ENCODE measurements at places on chromosomes 7 and 10.

DNA sequence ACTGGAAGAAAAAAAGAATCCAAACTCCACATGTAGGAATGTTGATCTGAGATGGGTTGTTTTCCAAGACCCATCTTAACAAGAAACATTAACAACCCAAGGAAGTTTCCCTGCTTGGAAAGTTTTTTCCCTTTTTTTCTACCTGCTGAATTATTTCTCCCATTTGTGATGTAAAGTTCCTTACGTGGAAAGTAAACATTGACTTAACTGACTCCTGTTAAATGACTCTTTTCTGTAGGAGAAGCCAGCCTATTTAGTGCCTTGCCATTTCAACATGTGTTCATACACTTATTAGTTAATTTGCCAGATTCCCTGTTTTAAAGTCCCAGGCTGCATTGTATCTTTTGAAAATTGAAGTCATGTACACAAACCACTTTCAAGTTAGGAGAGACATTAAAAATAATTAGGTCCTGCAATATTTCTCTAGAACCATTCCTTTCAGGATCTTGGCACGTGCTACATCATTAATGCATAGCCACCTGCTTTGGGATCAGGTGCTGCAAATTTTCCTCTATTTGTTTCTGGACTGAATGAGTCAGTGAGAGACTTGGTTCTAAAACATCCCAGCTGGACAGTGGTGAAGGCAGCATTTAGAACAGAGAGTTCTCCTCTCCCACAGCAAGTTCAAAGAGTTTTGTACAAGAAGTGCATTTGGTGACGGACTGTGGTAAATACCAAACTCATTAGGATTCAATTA lies 698.5 kb downstream of the SUGCT start:
- DNase-seq: no peak

DNA sequence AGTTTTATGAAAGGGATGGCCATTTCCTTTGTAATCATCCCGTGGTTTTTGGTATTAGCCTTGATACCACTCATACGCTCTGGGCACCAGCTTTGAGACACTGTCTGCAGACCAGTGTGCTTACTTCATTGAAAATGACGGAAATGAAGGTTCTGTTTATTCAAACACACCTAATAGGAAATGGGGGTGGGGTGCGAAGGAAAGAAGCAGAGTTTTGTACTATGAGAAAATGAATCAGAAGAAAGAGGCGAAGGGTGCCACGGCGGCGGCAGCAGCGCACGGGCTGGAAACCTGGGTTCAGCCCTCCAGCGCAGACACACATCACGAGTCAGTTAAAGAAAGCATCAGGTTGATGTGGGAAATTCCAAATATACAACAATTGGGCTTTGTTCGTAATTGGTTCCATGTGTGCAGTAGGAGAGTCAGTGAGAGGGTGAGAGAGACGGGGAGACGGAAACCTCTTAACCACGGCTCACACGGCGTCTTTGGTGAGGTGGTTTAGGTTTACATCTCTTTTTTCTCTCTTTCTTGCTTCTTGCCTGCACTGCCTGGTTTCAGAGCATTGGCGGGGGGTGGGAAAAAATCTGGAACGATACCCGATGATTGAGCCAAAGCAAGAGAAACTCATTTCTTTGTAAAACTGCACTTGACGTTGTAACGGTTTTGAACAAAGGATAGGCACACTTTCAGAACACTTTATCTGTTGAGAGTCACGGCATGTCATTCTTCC lies 321.2 kb downstream of the FRMD4A start:
- DNase-seq: no peak

GRCh38 chr10:112307358-112308124 lies 24.3 kb downstream of the TECTB start:
- DNase-seq: peak; percentile 58

DNA sequence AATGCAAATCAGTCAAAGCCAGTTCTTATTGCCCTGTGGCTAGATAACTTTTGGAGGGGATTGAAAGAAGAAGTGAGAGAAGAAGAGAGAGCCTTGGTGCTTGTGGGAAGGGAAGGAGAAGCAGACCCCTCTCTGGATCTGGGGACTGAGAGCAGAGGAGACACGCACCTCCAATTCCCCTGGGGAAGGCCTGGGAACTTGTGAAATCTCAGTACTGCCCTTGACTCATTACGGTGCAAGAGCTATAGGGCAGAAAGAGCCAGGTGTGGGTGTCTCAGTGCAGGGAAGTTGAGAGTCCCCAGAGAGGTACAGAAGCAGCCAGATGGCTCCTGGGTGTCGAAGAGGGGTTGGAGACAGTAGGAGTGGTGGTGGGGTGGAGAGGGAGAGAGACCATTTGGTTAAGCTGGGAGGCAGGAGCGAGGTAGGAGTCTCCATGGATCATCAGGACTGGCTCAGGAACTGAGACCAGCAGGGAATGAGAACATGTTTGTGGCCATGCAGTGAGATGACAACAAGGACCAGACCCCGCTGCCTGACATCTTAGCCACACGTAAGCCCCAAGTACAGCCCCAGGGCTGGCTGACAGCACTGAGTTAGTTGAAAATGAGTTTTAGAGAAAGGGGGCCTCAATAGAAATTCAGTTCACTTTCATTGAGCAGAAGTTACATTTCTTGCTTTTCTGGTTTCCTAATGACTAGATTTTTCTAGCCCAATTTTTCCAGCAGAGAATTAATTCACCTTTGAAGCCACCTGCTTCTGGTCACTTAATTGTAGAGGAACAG lies 238.2 kb downstream of the BUB3 start:
- no peak for DNase-seq

GRCh38 chr7:87561702-87562101 lies 39.0 kb downstream of the ABCB1 start:
- DNase-seq: no peak

- DNase-seq: no peak
These were observed 1.6 kb downstream of the SPOCK2 start for GRCh38 chr10:72086466-72087391.

DNA sequence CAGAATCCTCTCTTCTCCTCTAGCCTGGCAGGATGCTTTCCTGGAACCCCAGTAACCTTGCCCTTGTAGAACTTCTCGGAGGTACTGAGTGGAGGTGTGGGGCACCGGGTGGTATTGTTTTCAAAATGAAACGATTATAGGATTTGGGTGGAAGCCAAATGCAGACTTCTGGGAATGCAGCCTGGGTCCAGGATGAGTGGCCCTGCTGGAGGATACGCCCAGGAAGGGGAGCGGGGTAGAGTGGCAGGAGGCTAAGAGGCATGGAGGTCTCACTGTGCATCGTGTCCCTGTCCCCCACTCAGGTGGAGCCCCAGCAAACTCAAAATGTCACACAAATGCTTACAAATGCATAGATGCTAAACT lies 109.1 kb upstream of the PPIF start:
- DNase-seq: no peak

- no peak for DNase-seq
These were observed 210.5 kb downstream of the ARHGAP21 start for GRCh38 chr10:24513155-24513554.

- no peak for DNase-seq
These were observed 76.8 kb upstream of the SEM1 start for GRCh38 chr7:96786261-96786997.

DNA sequence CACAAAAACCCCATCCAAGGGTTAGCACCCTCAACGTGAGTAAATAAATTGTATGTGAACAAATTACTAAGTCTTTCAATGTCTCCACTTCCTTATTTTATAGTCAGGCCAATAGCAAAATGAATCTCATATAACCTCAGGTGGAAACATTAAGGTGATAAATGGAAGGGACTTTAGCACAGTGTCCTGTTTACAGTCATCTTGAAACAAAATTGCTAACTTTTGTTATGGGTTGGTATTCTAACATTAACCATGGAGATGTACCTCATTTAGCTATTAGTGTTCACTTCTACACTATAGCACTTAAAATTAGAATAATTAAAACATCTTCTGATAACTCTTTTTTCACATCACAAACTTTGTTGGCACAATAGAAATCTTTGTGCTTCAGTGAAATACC lies 255.8 kb upstream of the CNTNAP2 start:
- DNase-seq: no peak

GRCh38 chr7:25158966-25159365 lies 33.9 kb upstream of the CYCS start:
- no peak for DNase-seq

- peak; percentile 46 for DNase-seq
These were observed 430.9 kb downstream of the ACTR3B start for GRCh38 chr7:153190452-153190851.

GRCh38 chr7:123096434-123096833 lies 100.9 kb upstream of the TAS2R16 start:
- DNase-seq: peak; percentile 43

DNA sequence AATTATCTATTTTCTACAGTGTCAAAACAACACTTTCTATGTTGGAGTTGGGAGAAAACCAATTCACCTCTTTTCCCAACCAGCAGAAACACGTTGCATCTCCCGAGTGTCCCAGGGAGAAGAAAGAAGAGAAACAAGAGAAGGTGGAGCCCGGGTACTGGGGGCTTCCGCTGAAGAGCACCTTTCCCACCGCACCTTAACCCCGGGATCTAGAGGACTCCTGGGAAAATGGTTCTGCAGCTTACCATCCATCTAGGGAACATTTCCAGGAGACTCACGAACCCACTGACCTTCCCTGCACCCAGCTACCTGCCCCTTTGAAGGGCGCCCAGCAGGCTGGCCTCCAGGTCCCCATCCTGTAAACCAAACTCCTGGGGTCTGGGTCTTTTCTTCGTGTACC lies 346.8 kb downstream of the TCERG1L start:
- DNase-seq: no peak

DNA sequence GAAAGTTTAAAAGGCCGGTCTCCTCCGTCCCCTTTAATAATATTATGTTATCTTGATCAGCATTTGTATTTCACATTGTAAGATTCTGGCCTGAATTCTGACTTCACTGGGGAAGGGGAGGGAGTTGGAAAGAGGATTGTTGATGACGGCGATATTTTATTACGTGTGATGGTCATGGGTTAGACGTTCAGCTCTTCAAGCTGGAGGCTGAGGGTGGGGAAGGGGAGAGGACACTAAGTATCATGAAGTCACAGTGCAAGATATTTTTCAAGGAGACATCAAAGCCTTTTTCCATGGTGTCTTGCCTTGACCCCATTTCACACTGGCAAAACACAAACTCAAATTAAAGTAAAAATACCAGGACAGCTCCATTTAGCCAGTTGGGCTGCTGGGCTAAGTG lies 126.7 kb downstream of the WDR11 start:
- no peak for DNase-seq

DNA sequence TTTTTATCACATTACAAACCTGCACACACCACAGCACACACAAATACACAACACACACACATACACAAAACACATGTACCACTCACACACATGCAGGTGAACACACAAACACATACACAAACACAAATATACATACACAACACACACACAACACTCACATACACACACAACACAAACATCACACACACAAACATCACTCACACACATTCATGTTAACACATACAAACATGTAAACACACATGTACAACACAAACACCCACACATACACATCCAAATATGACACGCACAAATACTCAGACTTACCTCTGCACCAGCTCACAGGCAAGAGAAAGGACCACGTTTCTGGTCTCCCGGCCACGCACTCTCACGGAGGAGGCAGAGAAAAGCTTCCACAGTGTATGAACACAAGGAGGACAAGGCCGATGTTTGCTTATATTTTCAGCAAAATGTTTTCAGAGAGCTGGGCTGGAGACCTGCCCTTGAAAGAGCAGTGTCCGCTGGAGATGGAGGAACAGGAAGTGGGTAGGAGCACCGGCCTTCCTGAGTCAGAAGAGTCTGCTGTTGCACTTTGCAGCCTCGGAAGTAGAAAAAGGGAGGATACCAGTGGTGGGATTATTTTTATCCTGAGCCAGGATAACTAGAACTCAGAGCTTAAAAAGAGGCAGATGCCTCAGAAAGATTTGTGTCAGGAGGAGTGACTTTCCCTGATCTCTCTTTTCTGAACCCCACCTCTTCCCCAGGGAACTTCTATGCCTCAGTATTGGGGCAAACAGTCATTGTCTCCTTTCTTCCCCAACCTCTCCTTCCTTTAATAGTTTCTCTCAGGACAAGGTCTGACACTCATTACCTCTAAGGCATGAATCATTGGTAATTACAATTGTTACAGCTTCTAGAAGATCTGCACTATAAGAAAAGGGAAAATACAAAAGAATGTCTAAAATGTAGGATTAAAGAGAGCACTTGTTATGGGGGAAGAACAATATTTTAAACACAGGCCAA lies at the start of gene GIMAP6:
Gene GIMAP6, minus strand, starts transcription at position 520 of the 999 bp plus-strand sequence. CDS start 2,243 bp downstream, outside the sequence.
- no peak for DNase-seq

DNA sequence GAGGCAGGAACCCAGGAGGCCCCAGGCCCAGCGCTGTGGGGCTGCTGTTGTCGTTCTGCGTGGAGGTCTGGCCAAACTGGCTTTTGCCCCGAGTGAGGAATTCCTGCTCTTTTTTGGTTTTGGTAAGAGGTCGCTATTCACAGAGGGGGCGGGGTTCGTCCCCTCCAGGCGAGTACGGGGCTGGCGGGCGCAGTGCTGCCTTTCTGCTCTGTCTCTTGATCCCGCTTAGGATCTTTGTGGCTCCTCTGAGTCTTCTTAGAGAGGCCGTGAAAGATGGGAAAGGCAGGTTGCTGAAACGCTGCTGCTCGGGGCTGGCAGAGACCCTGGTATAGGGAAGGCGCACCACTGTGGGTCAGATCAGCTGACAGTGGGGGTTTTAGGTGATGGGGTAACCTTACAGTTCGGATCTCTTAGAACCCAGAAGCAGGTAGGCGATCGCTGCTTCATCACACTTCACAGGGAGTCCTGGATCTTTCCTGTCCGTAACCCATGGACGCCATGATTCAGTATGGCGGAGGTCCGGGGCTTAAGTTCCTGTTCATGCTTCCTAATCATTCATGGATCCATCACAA lies 136.7 kb downstream of the KIF20B start:
- DNase-seq: no peak

- no peak for DNase-seq
These were observed 27.9 kb upstream of the ASCC1 start for GRCh38 chr10:72243822-72244437.

GRCh38 chr7:135232720-135233119 lies 918 bp upstream of the STRA8 start:
- no peak for DNase-seq

DNA sequence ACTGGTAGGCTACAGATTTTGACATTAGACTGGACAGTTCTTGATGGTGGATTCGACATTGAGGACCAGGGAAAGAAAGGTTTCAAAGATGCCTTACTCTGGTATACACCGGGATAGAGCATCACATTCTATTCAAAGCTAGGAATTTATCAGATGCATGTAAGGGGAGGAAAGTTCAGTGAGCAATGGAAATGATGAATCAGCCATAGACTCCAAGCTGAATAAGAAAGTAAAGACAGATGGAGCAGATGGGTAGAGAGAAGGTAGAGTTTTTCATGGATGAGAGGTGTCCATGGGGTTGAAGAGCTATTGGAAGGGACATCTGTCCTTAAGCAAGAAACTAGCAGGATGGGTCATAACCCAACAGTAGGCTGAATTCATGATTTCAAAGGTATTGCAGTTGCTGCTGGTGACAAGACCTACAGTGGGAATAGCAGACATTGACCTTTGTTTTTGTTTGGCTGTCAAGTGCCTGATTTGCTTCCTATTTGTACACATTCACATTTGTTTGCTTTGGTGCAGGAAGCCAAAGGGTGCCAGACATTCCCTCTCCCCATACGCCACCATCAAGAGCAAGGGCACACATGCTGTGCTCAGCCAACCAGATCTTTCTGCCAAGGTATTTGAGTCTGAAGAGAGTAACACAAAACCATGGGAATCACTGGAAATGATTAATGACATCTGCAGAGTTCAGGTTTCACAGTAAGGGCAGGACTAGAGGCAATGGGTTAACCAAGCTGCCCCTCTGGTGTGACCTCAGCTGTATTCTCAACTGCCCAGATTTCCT lies 8.6 kb upstream of the CACUL1 start:
- no peak for DNase-seq

GRCh38 chr10:112991888-112992491 lies 41.9 kb downstream of the TCF7L2 start:
- no peak for DNase-seq

GRCh38 chr7:4861227-4861626 lies 603 bp downstream of the PAPOLB start:
- no peak for DNase-seq

Measured in RKO (cell line).